Chondrocyte (in vitro differentiated cells): ENCODE measurements at places on chromosomes 1 and 21. TPM values are rescaled to one million over a fixed set of nuclear protein-coding genes. Genes with fewer than 3 reads are reported as not detected.
A peak's percentile ranks its signal among the peaks of the same experiment; 100 is the strongest.

Gene HSD11B1
- total RNA-seq, result not detected in 3 replicates

DNA sequence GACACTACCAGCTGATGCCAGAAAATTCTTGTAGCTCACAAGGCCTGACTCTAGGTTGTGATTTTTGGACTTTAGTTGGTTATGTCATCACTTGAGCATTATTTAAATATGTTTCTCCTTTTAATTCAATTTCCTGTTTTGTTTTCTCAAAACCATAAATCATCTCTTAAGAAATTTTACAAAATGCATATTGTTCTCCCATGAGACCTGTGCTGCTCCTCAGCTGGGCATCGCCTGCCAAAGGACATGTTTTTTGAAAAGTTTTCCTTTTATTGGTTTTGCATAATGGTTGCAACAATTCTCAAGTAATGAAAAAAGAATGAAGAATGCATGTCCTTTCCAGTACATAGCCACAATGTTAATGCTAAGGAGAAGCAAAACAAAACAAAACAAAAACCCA, 204.7 kb upstream of the LYPLAL1 start:
- H3K4me3 ChIP-seq, result no peak overlapping the region
- no peaks in the 10 kb centered on the region for H3K27me3 ChIP-seq
- DNase-seq, result no peak
- no peak overlapping the region for H3K27ac ChIP-seq
- H3K4me1 ChIP-seq, result peaks cover 9% of the 10 kb centered on the region

- H3K36me3 ChIP-seq, result peaks cover 5% of the 10 kb centered on the region
- H3K27me3 ChIP-seq, result no peaks in the 10 kb centered on the region
- no peak for DNase-seq
- no peak overlapping the region for H3K27ac ChIP-seq
Observed at GRCh38 chr1:98253145-98253544, 332.3 kb upstream of the DPYD start.

- no peaks in the 10 kb centered on the region for H3K27me3 ChIP-seq
- no peak for DNase-seq
- no peak overlapping the region for H3K27ac ChIP-seq
- no peak overlapping the region for H3K4me3 ChIP-seq
- peaks cover 33% of the 10 kb centered on the region for H3K4me1 ChIP-seq
Observed at GRCh38 chr1:6278263-6278662, 17.4 kb upstream of the GPR153 start.

DNA sequence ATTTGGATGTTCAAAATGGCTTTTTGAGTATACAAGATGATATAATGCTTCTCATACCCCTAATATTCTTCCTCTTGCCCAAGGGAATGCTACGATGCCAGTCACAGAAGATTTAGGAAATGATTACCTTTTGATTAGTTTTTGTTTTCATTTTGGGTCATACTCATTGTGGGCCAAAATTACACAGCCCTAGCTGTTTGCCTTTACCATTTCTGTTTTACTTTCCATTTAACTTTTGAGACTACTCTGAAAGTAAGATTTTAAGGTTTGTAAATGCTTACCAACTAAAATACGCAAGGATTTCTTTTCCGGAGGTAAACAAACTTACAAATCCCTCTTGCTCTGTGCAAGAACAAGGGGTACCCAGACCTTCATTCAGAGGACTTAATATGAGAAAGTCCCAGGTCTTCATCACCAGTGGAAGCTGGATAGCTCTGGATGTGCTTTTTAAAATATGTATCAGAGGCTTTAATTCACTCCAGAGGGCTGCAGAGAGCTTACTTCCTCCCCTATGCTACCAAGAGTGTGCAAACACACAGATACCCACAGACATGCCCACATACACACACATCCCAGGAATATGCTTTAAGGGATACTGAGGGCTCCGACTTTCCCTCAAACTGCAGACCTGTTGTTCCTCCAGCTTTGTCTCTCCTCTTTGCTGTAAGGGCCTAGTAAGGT, 631.4 kb downstream of the SMYD3 start:
- H3K36me3 ChIP-seq, result no peaks in the 10 kb centered on the region
- H3K4me1 ChIP-seq, result peaks cover 66% of the 10 kb centered on the region
- H3K4me3 ChIP-seq, result no peak overlapping the region
- peak overlapping the region; percentile 91 for H3K27ac ChIP-seq
- H3K27me3 ChIP-seq, result no peaks in the 10 kb centered on the region

Gene E2F2
- 0.72 to 4.3 TPM (median 0.87 TPM) in 3 replicates for total RNA-seq

Gene CA6
- not detected in 3 replicates for total RNA-seq

GRCh38 chr1:108643492-108644335, 17.2 kb downstream of the HENMT1 start:
- H3K36me3 ChIP-seq, result peaks cover 1% of the 10 kb centered on the region
- no peaks in the 10 kb centered on the region for H3K27me3 ChIP-seq
- DNase-seq, result no peak
- H3K27ac ChIP-seq, result no peak overlapping the region

GRCh38 chr1:226994586-226995364, 54.7 kb downstream of the COQ8A start:
- DNase-seq, result no peak
- no peak overlapping the region for H3K27ac ChIP-seq
- no peaks in the 10 kb centered on the region for H3K4me1 ChIP-seq
- H3K27me3 ChIP-seq, result no peaks in the 10 kb centered on the region

GRCh38 chr1:19435181-19435580, 50.2 kb downstream of the CAPZB start:
- DNase-seq, result no peak
- no peaks in the 10 kb centered on the region for H3K27me3 ChIP-seq
- peak overlapping the region; percentile 32 for H3K4me3 ChIP-seq
- H3K4me1 ChIP-seq, result peaks cover 85% of the 10 kb centered on the region
- no peaks in the 10 kb centered on the region for H3K36me3 ChIP-seq
- peak overlapping the region; percentile 99 for H3K27ac ChIP-seq

- peak overlapping the region; percentile 68 for H3K4me3 ChIP-seq
- H3K27ac ChIP-seq, result no peak overlapping the region
- no peak for DNase-seq
- H3K36me3 ChIP-seq, result no peaks in the 10 kb centered on the region
Observed at GRCh38 chr1:184664042-184664660, 90.5 kb downstream of the EDEM3 start.

DNA sequence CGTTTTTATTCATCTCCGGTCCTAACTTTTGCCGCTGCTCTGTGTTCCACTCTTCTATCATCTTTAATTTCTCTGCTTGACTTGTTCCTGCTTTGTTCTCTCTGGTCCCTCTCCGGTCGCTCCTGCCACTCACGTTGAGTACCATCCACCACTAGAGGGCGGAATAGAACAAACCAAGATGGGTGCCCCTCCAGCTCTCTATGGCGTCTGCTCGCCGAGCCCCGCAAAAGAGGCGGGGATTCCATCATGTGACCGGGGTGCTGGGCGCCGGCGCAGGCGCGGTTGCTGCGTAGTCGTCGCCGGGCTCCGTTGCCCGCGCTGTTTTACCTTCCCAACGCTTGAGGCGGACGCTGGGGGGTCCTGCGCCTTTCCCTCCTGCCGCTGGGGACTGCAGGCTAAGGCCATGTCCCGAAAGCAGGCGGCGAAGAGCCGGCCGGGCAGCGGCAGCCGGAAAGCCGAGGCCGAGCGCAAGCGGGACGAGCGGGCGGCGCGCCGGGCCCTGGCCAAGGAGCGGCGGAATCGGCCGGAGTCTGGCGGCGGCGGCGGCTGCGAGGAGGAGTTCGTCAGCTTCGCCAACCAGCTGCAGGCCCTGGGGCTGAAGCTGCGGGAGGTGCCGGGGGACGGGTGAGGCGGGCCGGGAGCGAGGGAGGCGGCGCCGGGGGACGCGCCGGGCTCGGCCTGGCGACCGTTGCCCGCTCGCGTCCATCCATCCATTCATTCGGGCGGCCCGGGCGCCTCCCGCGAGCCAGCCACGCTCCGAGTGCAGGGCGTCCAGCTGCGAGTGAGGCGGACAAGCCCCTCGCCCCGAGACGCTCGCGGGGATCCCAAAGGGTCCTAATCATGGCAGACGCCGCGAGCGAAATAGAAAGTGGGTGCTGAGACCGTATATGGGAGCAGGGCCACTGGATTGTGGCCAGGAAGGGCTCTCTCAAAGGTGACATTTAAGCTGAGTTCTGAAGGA, at the start of gene OTUD3:
Gene OTUD3 (plus strand): TSS at position 285 of the 961 bp plus-strand sequence. CDS start 119 bp downstream, at position 404.
- DNase-seq, result peak; percentile 97
- peak within 1 kb of the TSS; percentile 79 for H3K4me3 ChIP-seq
- H3K4me1 ChIP-seq, result peaks cover 29% of the 10 kb centered on the region
- peaks cover 2% of the 10 kb centered on the region for H3K36me3 ChIP-seq
- peak within 1 kb of the TSS; percentile 78 for H3K27ac ChIP-seq
- H3K27me3 ChIP-seq, result peaks cover 2% of the 10 kb centered on the region

Gene SEMA4A
- total RNA-seq, result 1.6 to 2.5 TPM (median 2.0 TPM) in 3 replicates

DNA sequence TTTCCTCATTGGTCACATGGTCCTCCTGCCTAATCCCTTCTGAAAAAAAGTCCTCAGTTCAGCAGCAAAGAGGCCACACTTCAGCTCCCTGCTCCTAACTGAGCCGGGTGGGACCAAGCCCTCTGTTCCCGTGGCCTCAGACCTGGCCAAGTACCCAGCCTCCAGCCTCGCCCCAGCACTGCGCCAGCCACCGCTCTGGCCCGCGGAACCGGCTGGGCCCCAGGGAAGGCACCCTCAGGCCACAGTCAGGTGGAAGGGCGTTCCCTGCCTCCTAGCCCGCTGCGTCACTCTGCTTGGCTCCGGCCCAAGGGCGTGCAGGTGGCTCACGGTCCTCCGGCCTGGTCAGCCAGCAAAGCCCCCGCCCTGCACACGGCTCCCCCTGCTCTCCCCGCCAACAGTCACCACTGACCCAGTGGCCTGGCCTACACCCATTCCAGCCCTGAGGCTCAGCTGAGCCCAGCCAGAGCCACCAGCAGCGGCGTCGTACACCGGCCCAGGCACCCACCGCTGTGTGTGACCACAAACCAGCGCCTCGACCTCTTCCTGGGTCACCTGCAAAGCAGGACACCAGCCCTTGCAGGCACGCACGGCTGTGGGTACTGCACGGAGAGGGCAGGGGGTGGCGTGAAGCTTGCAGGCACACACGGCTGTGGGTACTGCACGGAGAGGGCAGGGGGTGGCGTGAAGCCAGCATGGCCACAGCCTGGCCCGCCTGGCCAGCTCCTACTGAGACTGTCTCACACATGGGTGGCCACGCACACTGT, 19.4 kb downstream of the NADK start:
- no peaks in the 10 kb centered on the region for H3K4me1 ChIP-seq
- no peak overlapping the region for H3K27ac ChIP-seq
- H3K4me3 ChIP-seq, result no peak overlapping the region
- peaks cover 15% of the 10 kb centered on the region for H3K36me3 ChIP-seq
- DNase-seq, result peak; percentile 84

Gene LAMB3
- total RNA-seq, result 5.5 to 6.5 TPM (median 6.3 TPM) in 3 replicates

DNA sequence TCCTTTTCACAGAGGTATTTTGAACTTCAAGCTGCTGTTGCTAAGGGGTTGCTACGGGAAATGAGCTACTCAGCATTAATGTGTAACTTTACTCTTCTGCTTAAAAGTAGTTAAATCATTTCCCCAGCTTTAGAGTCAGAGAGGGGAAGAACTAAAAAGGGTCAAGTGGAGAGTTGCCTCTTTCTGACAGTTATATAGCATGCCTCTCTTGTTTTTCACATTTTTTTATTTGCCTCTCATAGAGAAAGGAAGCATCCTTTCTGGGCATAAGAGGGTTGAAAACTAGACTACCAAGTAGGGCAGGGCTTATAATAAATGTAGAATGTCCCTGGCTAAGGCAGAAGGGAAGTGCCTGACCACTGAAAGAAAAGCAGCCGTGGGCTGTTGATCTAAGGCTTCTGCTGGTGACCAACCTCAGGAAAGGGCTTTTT, 10.1 kb upstream of the ELAVL4 start:
- no peak overlapping the region for H3K27ac ChIP-seq
- no peak for DNase-seq
- no peak overlapping the region for H3K4me3 ChIP-seq
- no peaks in the 10 kb centered on the region for H3K36me3 ChIP-seq
- peaks cover 1% of the 10 kb centered on the region for H3K27me3 ChIP-seq
- no peaks in the 10 kb centered on the region for H3K4me1 ChIP-seq

- no peak for DNase-seq
- peaks cover 9% of the 10 kb centered on the region for H3K36me3 ChIP-seq
- H3K27ac ChIP-seq, result no peak overlapping the region
- peaks cover 20% of the 10 kb centered on the region for H3K4me1 ChIP-seq
Observed at GRCh38 chr1:63326106-63326472, 3.7 kb downstream of the FOXD3 start.

DNA sequence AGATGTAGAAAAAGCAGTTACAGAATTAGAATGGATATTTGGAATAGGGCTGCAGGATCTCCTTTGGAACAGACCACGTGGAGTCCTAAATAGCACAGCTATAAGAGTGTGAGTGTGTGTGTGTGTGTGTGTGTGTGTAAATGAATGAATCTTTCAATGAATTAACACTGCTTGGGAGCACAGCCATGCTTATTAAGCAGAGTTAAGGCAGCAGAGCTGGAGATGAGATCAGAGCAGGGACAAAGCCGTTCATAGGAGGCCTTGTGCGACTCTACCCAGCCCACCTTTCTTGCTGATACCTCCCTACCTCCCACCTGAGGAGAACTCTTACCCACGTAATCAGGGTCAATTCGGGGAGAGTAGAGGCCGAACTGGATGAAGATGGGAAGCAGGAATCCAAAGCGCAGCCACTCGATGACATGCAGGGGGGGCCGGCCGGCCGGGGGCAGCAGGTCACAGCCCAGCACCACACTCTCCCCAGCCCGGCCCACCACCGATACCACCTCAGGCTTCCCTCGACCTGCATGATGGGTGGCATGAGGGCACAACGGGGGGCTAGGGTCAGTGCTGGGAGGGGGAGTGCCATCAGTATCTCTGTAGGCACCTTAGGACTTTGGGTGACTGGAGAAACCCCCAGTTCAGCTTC, 2.7 kb downstream of the IGSF9 start:
- H3K27ac ChIP-seq, result no peak overlapping the region
- peaks cover 13% of the 10 kb centered on the region for H3K4me1 ChIP-seq

Gene FCGR3B
- total RNA-seq, result not detected in 3 replicates

DNA sequence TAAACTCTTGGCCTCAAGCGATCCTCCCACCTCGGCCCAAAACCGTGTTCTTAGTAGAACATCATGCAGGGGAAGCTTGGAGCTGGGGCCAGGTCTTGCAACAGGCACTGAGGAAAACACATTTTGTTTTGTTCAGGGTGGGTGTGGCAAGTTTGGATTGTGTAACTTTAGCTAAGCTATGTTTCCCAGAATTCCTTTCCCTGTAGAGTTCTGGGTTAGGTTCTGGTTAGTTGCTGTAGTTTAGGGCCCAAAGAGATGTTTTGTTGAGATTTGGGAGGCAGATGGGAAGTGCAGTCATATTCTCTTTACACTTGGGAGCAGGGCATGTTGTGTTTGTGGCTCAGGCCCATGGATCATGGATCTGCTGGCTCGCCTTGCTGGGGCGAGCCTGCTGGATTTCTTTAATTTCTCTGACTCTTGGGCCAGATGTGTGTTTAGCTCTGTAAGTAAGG, 24.0 kb downstream of the PLA2G5 start:
- peaks cover 49% of the 10 kb centered on the region for H3K27me3 ChIP-seq
- no peak overlapping the region for H3K4me3 ChIP-seq
- no peak for DNase-seq
- no peaks in the 10 kb centered on the region for H3K4me1 ChIP-seq
- no peak overlapping the region for H3K27ac ChIP-seq
- H3K36me3 ChIP-seq, result no peaks in the 10 kb centered on the region

DNA sequence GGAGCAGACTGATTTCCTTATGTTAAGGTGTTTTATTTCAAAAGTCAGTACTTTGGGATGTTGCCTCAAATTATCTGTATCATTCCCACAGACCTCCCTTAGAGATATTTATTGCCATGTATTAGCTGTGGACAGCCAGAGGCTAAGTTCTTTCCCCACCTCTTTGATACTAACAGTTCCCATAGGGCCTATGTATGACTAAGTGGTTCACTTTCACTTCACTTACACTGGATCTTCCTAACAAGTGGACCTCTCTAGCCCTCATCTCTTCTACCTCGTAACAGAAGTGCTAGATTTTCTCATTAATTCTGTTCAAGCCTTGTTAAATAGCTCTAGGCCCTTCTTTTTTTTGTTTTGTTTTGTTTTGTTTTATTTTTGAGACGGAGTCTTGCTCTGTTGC, 6.2 kb downstream of the TRAF5 start:
- no peaks in the 10 kb centered on the region for H3K36me3 ChIP-seq
- peak overlapping the region; percentile 70 for H3K27ac ChIP-seq
- no peaks in the 10 kb centered on the region for H3K27me3 ChIP-seq
- H3K4me1 ChIP-seq, result peaks cover 86% of the 10 kb centered on the region
- no peak for DNase-seq

Gene IFI44L
- total RNA-seq, result 8.3 to 29.7 TPM (median 10.8 TPM) in 3 replicates

Gene HEYL
- total RNA-seq, result 11.8 to 65.1 TPM (median 63.2 TPM) in 3 replicates
